Left cardiac atrium (tissue), 4 donors: ENCODE measurements at places on chromosomes 16 and 17. TPM values are rescaled to one million over a fixed set of nuclear protein-coding genes. Genes with fewer than 3 reads are reported as not detected.
A peak's percentile ranks its signal among the peaks of the same experiment; 100 is the strongest.

- DNase-seq, result no peak
Observed at GRCh38 chr17:80468781-80469493, 7.5 kb downstream of the NPTX1 start.

- DNase-seq, result no peak
Observed at GRCh38 chr17:15112846-15113617, 152.1 kb downstream of the PMP22 start.

GRCh38 chr17:6254036-6254435 is 180.9 kb downstream of the AIPL1 start:
- DNase-seq, result no peak

GRCh38 chr17:58338841-58339754 is 10.5 kb upstream of the TSPOAP1 start:
- DNase-seq, result peak; percentile 51

GRCh38 chr17:80781807-80782277 is 209.8 kb upstream of the CHMP6 start:
- no peak for DNase-seq

GRCh38 chr16:85042167-85042526 is 14.6 kb downstream of the KIAA0513 start:
- no peak for DNase-seq

GRCh38 chr17:75810216-75810615 is 25.6 kb downstream of the UNK start:
- DNase-seq, result no peak

- no peak for DNase-seq
Observed at GRCh38 chr16:78127130-78127529, 27.7 kb downstream of the WWOX start.

- DNase-seq, result no peak
Observed at GRCh38 chr17:57313097-57313835, 56.9 kb downstream of the MSI2 start.

- DNase-seq, result no peak
Observed at GRCh38 chr17:72614476-72614870, 478.0 kb downstream of the SLC39A11 start.

DNA sequence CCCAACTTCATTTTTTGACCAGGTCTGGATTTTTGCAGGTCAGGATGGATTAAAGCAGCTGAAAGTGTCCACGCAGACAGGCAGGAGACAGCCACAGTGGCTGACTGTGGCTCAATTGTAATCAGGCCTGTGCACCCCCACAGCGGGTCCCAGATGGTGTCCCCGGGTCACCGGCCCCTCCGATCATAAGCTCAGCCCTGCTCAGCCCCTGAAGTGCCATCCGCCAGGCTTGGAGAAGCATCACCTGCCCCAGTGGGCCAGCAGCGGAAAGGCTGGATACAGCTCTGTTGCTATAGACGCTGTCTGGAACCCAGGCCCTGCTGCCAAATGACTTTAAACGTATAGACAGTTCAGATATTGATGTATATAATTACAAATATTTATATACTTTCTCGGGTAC is 60.6 kb downstream of the RPH3AL start:
- peak; percentile 10 for DNase-seq

- DNase-seq, result peak; percentile 53
Observed at GRCh38 chr16:54487933-54488332, 201.3 kb upstream of the IRX3 start.

DNA sequence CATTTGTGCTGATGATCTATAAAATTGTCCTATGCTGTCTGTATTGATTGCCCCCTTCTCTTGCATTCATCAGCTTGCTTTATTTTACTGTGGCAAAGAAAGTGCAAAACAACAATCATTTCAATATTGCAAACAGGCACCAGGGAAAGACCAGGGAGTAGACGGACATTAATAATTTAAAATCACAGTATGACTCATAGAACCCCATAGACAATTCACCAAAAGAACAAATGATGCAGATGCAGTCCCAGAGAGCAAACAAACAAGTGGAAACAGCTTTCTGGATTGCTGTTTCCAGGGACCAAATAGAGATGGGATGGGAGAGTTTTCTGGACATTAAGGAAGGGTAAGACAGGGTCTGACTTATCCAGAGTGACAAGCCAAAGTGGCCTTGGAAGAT is 70.1 kb downstream of the ABCC12 start:
- DNase-seq, result no peak

DNA sequence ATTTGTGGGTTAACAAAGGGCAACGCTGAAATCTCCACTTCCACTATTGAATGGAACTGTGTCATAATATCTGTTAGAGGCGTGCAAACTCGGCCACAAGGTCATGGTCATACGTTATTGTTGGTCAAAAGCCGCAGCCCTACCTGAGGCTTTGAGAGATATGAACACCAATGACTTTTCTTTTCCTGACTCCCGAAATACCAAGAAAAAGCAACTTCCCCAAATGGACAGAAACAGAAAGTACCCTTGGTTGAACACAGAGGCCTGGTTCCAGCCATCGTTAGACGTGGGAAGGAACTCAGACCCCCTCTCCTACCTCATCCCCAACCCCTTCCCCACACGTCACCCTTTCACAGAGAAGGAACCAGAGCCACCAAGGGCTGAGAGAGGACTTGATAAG is 1.4 kb upstream of the PIK3R5 start:
- no peak for DNase-seq

The NPIPA7 gene
- 3.7 TPM for total RNA-seq

The KREMEN2 gene
- not detected for total RNA-seq

The CNTNAP1 gene
- total RNA-seq, result 7.2 TPM

The KRTAP2-2 gene
- not detected for total RNA-seq

The GLP2R gene
- 0.55 TPM for total RNA-seq

The SPAG5 gene
- total RNA-seq, result 0.97 TPM

The DCXR gene
- total RNA-seq, result 161 TPM
